DMS79 treated with DMSO at 0.1 percent for 48 hours (cell line): ENCODE measurements at places on chromosomes 12 and 14.
A peak's percentile ranks its signal among the peaks of the same experiment; 100 is the strongest.

DNA sequence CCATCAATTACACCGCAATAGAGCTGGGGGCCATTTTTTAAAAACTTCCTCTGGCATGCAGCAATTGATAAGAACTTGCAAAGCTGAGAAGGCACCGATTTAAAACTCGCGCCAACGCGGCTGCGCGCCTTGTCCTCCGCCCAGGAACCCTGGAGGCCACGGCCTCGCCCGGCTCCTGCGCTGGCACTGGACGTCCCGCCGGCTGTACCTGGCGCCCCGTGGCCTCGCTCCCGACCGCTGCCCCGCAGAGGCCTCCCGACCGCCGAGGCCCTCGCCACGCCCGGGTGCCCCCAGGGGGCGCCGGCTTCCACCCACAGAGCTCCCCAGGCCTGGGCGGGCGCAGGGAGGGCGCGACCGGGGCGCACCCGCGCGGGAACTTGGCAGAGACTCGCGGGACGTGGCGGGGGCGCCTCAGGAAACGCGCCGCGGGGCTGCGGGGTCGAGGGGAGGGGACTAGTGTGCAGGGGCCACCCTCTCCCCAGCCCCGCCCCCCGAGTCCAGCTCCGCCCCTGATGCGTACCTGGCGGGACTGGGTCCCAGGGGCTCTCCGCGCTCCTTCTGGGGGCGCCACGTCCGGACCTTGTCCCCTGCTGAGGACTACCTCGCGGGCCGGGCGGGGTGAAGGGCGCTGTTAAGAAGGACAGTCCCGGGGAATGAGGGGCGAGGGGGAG is 65.7 kb downstream of the TNFAIP2 start:
- DNase-seq: no peak

- DNase-seq: no peak
These were observed 91.6 kb downstream of the TPH2 start for GRCh38 chr12:72030277-72030676.

DNA sequence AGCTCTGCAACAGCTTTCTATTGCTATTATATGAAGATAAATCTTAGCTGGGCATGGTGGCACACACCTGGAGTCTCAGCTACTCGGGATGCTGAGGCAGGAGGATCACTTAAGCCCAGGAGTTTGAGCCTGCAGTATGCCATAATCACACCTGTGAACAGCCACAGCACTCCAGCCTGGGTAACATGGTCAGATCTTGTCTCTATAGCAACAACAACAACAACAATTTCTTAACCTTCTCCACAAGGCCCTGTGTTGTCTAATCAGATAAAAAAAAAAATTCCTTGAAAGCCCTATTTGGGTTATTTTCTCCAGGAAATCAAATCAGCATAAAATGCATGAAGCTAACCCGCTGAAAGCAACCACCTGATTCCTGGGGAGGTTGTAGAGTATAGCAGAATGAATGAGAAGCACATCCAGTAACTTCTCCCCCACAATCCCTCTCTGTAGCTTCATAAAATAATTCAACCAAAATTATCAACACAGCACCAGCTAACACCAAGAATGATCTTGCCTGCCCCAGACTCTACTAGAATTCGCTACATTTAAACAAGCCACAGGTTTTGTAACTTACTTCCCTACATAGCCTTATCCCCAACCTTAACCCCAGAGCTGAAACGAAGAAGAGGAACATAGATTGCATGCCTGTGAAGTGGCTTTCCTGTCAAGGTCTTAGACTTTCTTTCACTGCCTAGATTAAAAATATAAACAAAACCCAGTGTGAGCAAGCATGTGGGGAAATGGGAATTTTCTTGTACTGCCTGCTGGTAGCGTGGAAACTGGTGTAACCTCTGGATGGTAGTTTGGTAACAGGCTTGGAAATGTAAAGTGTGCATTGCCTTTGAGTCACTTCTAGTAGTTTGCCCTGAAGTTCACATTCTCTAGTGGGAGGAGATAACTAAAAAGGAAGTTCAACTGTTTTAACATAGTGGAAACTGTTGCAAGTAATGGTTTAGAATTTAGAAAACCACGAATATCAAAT is 6.0 kb upstream of the STK38L start:
- DNase-seq: no peak

DNA sequence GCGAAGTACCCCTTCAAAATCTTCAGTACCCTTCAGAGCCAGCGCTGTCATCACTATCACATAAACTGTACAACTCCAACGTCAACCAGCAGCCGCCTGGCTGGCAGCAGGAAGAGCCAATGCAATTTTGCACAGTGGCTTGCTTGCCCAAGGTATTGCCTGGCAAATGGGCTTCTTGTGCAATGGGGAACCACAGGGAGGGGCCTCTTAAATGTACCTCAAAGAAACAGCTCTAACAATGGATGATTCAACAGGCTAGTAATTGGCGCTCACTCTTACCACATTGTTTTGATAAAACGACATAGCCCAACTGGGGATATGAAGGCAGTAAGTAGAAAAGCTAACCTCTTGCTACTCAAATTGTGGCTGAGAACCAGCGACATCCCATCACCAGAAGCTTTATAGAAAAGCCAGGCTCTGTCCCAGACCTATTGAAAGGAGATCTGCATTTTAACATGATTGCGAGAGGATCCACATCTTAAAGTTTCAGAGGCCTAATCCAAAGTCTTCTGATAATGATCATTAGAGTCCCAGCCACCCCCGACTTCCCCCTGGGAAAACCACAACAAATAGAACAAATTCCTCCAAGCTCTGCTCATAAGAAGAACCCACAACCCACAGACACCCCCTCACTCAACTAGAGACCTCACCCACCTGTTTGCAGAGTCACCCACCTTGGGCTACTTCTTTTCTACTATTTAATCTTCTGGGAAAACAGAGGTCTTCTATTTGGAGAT is 125.3 kb upstream of the HIF1A start:
- peak; percentile 94 for DNase-seq

DNA sequence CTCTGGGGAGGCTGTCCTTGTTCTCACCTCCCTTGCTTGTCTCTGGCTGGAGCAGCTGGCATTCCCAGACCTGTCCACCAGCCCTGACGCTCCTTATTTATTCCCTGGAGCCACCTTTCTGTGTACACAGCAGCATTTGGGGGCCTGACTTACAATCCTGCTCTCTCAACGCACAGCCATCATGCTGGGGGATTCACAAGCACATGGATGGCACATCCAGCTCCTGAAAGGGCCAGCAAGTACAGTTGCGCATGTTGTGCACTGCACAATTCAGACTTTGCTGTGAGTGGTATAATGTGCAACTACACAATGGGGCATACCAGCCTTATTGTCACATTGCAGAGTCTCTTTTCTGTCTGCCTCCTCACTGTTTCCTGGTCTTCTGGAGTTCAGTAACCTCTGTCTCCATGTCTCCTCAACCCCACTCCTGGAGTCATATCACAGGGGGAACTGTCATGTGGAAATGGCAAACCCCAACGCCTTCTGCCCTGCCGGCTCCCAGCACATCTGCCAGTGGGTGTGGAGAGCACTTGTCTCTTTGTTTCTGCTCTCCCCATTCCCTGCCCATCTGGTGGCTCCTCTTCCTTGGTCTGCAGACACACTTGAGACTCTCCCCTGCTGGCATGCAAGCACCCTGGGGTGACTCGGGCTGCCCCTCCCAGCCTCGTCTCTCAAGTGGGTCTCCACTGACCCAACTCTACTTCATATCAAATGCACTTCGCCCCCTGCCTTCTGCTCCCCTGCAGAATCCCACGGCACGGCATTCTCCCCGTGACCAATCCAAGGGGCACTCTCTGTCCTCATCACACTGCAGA is 41.2 kb upstream of the MEG3 start:
- peak; percentile 75 for DNase-seq

GRCh38 chr12:120962532-120963020 is 15.8 kb upstream of the HNF1A start:
- DNase-seq: no peak
